ENCODE measurements at places on chromosomes 6 and 20.
A peak's percentile ranks its signal among the peaks of the same experiment; 100 is the strongest.

DNA sequence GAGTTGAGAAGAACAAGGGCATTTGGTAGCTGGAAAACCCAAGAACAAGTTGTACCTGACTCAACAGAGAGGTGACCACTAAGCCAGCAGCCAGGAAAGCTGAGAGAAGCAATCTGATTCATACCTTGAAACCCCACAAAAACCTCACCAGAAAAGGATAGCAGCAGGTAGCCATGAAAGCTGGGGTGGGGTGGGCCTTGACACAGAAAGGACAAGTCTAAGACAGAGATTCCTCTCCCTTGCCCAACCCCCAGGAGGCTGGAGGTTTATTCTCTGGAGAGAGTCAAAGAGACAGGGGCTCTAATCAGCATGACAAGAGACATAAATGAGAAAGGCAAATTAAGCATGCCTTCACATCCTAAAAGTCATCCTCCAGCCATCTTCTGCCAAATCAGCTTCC is 151.7 kb upstream of the DST start:
- DNase-seq = no peak

GRCh38 chr6:131372535-131372934 is 200.5 kb upstream of the ARG1 start:
- no peak for DNase-seq

DNA sequence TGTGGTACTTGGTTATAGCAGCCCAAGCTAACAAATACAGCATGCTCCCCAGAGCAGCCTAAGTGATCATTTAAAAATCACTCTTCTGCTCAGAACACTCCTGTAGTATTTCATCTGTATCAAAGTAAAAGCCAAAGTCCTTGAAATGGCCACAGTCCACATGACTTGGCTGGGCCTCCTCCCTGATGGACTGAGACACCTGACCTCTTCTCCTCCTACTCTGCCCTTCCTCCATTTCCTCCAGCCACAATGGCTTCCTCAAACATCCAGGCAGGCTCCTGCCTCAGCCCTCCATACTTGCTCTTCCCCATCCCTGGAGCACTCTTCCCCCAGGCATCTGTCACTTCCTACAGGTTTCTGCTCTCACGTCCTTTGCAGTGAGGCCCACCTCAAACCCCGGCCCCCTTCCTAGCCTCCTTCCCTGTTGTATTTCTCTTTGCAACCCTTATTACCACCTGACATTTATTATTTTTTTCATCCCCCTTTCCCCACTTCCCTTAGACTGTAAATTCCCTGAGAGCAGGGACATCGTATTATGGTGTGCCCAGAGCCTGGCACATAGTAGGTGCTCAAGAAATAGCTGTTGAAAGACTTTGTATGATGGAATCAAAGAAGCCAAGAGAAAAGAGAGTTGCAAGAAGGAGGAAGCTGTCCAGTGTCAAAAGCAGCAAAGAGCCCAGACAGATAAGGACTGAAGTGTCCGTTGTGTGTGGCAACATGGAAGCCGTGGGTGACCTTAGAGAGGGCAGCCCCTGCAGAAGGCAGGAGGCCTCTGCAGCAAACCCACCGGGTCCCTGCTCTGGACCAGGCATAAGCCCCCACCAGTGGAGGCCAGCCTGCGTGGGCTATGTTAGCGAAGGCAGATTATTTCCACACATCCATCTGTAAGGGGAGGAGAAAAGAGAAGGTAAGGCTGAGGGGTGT is 87.5 kb downstream of the TRERF1 start:
- peak; percentile 17 for DNase-seq

DNA sequence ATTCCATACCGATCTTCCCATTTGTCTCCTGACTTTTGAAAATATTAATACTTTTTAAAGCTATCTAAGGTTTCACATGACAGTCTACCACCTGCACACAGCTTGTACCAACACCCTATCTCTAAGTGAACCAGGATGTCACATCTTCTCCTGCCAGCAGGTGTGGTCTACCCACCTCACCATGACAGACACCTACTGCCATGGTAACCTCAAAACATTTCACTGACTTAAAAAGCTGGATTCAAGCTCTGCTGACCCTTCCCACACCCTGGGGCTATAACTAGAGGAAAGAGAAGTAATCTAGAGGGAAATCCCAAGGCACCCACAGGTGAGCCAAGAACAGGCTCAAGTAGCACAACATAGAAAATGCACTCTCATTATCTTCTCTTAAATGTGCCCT is 1.2 kb downstream of the SLC17A3 start:
- no peak for DNase-seq

GRCh38 chr20:48972816-48973215 is 51.3 kb downstream of the ARFGEF2 start:
- DNase-seq = no peak

- no peak for DNase-seq
Observed at GRCh38 chr6:33950472-33950881, 146.7 kb upstream of the MLN start.

GRCh38 chr20:60977901-60978300 is 274.2 kb upstream of the CDH4 start:
- no peak for DNase-seq
